ENCODE measurements at places on chromosomes 4 and X.

- no peak for DNase-seq
These were observed 61.7 kb downstream of the MAML3 start for GRCh38 chr4:140092094-140092851.

- no peak for DNase-seq
These were observed 143.2 kb upstream of the DGKK start for GRCh38 chrX:50613846-50614245.

DNA sequence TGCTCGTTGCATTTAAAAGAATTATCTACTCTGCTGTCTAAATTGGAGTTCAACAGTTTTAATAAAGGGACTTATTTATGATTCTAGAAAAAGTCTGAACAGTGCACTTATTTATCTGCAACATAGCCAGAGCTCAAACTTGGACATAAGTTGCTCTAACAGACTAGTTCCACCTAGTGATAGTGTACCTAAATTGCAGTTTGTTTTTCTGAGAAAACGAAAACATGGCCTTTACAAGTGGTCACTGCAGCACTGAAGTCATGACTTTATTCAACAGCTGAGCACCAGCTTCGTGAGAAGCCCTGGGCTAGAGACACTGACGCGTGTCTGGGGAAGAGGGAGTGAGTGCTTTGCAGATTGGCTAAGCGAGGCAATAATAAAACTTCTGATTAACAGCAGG is 77.3 kb upstream of the IGSF1 start:
- peak; percentile 33 for DNase-seq

DNA sequence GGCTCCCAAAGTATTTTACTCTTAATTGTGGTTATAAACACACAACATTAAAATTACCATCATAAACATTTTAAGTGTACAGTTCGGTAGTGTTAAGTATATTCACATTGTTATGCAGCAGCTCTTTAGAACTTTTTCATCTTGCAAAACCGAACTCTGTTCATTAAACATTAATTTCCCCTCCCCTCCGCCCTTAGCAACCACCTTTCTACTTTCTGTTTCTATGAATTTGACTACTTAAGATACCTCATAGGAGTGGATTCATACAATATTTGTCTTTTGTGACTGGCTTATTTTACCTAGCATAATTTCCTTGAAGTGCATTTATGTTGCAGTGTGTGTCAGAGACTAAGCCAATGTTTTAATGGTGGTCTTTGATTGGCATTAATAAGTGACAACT is 32.6 kb downstream of the IL13RA1 start:
- DNase-seq = no peak

- no peak for DNase-seq
These were observed 566.8 kb upstream of the HTR2C start for GRCh38 chrX:114017086-114017485.

DNA sequence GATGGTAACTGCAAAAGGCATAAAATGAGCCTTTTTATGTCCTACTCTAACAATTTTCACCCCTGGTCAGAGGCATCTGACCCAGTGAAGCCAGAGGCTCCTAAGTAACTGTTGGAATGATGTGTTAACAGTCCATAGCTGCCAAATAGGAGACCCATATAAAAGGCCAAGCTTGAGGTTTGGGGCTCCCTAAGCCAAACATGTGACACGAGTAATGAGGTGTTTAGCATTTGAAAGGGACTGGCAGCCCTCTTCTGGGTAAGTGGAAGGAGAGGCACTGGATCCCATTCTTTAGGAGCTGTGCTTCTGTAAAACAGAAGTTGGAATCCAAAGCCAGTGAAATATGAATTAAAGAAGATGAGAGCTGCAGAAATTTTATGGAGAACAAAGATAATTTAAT is 100.6 kb upstream of the PNPLA4 start:
- DNase-seq = no peak

DNA sequence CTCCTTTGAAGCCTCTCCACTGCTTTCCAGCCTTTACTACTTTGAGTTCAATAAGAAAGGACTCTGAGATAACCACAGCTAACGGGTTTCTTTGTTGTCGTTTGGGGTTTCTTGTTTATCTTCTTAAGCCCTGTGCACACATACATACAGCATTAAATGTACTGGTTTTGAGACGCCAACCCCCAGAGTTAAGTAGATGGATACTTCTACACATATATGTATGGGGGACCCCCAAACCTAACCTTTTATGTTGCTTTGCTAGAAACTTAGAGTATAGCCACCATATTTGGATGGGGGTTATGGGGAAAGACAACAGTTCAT is 697 bp downstream of the CEP135 start:
- peak; percentile 5 for DNase-seq

DNA sequence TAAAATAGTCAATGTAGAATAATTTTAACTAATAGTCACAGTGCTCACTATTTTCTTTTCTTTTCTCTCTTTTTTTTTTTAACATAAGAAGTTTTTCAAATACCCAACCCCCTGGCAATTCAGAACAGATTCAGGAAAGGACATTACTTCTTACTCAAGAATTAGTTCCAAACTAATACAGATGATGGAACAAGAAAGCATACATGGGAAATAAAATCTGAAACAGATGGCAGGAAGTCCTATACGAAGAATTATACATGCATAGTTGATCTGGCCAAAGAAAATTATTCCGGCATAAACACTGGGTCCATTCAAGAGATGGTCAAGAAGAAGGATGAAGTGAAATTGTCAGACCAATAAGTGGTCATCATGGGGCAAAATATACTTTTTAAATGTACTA is 614.4 kb upstream of the INTU start:
- DNase-seq = no peak

DNA sequence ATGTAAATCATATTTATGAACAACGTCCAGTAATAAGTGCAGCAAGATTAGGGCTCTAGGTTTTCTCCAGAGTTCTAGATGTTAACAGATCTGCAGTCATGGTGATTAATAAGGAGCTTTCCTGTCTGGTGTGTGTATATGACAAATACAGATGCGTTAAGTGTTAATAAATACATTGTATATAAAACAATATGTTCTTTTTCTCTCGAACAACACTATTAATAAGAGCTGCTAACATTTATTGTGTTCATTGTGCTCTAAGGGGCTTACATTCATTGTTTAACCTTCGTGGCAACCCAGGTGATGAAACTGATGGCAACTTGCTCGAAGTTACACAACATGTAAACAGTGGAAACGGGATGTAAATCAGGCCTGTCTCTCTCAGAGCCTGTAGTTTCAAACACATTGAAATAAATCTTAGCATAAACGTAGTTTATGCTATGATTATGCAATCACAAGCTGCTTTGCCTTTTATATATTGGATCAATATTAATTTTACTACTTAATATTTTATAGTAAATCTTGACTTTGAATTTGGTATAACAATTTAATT is 547 bp upstream of the CLGN start:
- DNase-seq = peak; percentile 10

- no peak for DNase-seq
These were observed 127.6 kb downstream of the EIF4E start for GRCh38 chr4:98801259-98801725.

DNA sequence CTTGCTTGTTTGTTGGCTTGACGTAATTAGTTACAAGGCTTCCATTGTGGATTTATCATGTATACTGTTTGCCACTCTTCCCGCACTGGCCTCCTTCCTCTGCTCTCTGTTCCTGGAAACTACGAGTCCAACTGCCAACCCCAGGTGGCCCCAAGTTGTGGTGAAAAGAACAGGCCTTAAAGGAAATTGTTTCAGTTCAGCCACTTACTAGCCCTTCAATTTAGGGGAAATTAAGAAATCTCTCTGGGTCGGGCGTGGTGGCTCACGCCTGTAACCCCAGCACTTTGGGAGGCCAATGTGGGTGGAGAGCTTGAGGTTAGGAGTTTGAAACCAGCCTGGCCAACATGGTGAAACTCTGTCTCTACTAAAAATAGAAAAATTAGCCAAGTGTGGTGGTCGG is 28.0 kb downstream of the RBM47 start:
- no peak for DNase-seq

DNA sequence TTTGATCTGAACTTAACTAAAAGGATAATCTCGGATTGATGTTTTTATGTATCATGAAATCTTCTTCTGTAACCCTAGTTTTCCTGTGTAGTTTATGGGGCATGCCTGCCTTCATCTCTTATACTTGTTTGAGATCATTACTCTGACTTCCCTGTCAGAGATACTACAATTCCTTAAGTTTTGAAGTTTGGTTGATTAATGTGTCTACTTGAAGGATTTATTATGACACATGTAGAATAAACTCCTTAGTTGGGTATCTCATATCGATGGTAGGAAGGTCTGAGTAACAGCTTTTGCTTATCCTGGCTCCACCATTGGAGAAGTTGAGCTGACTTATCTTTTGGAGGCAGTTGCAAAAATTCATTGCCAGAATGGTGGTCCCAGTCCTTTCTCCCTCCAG is 46.7 kb downstream of the WWC2 start:
- no peak for DNase-seq

DNA sequence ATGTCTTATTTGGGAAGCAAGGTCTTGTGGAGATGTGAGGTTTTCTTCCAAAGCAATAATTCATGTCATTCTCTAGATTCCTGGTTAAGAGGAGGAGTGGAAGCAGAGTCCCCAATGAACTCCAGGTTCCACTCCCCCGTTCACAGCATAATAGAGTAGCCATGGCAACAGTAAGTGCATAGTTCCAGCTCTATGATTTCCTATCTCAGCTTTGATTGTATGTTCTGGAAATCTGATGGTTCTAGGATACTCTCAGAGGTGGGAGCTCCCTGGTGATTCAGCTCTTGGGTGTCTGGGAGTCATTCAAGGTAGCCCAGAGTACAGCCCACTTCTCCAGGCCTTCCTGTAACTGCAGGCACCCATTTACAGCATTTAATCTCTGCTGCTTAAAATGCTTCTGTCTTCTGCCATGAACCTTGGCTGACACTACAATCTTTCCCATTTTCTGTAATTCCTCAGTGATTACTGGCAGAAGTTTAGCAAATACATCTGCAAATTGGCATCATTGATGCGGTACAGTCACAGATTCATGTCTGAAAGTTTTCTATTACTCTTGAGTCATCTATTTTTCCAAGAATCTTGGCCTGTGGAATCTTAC is 242.0 kb downstream of the MAPK10 start:
- DNase-seq = peak; percentile 95

DNA sequence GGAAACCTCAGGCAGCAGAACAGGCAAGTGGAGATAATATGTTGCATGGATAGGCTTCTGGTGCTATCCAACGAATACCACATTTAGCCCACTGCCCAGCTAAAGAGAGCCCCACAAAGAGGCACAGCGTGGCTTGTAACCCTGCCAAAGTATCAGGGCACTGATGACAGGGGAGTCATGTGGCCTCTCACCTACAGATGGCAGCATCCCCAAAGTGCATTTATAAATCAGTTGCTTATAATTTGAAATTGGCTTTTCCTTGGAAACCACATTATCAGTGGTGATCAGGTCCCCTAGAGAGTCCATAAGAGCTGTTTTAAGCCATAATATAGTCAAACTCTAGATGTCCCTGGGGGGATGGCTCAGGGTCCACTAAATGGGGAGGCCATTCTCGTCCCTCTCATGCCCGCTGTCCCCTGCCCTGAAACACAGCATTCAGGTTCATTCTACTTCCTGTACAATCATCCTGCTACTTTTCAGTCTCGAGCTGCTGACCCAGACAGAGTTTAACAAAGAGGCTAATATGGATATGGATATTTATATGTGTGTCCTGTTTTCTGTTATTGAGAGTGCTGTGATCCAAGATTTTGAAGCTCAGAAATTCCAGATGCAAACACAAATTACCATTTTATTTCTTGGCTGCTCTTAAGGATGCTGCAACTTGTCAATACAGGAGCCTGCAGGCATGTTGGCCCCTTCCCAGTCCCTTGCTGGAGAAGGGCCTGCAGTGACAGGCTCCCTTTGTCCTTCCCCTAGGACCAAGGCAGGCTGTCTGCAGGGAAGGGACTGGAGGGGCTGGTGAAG is 28.5 kb downstream of the SRPX start:
- no peak for DNase-seq

DNA sequence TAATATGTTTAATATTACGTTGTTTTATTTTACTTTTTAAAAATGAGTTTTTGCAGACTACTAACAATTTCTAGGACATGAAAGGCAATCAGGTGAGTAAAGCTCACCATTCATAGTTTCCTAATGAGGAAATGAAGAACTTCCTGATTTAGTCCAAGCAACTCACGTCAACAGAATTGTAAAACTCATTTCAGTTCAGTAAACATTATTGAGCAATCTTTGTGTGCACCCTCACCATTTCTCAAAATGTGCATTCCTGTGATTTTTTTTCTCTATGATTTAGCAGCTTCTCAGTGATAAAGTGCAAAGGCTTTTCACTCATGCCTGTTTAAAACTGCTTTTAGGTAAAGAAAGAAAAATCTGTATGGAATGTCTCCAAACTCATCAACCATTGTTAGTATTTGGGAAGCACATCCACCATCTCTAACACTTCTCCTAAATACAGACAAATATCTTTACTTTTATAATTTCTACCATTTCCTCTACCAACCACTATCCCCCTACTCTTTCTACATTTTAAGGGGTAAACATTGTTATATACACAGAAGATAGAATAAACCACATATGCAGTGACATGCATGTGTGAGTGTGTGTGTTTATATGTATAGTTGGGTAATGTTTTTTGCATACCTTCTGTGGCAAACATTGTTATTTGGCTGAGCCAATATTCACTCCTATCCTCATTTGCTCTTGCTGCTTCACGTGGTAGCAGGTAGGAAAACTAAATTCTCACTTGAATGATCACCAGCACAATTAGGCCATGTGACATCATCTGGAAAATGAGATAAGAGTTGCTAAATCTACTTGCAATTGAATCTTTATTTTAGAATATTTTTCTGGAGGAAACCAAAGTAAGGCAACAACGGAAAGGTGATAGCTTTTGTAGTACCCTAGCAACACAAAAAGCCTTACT is 54.7 kb upstream of the PRDM8 start:
- peak; percentile 55 for DNase-seq

GRCh38 chr4:110454441-110454840 is 21.5 kb upstream of the ENPEP start:
- no peak for DNase-seq

DNA sequence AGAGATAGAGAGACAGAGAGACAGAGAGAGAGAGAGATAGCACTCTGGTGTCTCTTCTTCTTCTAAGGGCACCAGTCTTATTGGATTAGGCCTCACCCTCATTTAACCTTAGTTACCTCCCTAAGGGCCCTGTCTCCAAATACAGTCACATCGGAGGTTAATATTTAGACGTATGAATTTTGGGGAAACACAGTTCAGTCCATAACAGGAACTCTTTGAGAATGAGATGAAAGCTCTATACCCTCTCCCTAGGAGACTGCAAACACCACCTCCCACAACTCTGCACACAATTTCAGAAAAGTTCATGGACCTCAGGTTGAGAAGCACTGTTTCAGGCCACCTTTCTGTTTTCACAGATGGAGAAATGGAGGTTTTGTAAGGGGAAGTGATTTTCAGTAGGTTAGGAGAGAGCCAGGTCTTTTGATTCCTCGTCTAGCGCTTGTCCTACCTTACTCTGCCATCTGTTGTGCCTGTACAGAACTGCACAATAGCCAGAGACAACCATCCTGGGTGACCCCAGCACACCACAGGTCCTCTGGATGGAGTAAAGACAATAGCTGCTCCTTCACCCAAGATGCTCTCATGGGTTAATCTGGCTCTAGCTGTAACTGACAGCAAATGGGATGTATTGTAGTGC is 16.9 kb upstream of the LOC101059915 start:
- peak; percentile 41 for DNase-seq
